ENCODE measurements at places on chromosomes 13 and 19.

DNA sequence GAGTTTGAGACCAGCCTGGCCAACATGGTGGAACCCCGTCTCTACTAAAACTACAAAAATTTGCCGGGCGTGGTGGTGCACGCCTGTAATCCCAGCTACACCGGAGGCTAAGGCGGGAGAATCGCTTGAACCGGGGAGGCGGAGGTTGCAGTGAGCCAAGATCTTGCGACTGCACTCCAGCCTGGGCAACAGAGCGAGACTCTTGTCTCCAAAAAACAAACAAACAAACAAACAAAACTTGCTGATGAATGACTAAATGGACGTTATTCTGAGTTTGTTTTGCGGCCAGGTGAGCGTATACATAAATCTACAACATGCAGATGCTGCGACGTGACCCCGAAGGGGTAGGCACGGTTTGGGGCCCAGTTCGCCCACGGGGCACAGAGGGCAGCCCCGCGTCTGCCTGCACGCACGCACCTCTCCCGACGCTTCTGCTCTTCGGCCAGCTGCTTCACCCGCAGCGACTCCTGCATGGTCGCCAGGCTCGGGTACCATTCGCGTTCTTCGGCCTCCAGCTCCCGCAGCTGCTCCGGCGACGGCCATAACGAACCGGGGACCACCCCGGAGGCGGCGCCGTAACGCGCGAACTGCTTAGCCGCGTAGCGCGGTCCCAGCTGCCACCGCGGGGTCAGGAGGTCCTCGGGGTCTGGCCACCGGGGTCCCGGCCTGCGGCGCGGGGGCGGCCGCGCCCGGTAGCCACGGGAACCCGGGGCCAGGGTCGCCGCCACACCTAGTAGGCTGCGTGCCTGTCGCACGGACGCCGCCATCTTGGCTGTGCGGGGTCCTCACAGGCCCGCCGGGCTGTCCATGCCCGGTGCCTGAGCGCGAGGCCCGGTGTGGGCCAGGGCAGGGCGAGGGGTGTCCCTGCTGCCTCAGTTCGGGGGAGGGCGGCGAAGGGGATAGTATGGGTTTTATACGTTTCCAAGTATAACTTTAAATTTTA lies at the start of gene GADD45GIP1:
GADD45GIP1 (minus strand) TSS at position 778 of the 943 bp plus-strand sequence; CDS start at position 767, 11 bp downstream.
- DNase-seq = no peak

- DNase-seq = no peak
Measured at GRCh38 chr13:26872525-26873385, 112.2 kb upstream of the GPR12 start.

GRCh38 chr19:49678985-49679770 lies 2.1 kb downstream of the PRMT1 start:
- DNase-seq = no peak

- no peak for DNase-seq
Measured at GRCh38 chr13:30126903-30127428, 180.4 kb downstream of the KATNAL1 start.

- no peak for DNase-seq
Measured at GRCh38 chr13:92303428-92303827, 905.0 kb downstream of the GPC5 start.

- DNase-seq = no peak
Measured at GRCh38 chr19:3046698-3047495, 15.4 kb downstream of the TLE5 start.

- DNase-seq = no peak
Measured at GRCh38 chr13:112721198-112722104, 31.6 kb downstream of the ATP11A start.

- DNase-seq = no peak
Measured at GRCh38 chr13:28442839-28443238, 52.1 kb downstream of the FLT1 start.

DNA sequence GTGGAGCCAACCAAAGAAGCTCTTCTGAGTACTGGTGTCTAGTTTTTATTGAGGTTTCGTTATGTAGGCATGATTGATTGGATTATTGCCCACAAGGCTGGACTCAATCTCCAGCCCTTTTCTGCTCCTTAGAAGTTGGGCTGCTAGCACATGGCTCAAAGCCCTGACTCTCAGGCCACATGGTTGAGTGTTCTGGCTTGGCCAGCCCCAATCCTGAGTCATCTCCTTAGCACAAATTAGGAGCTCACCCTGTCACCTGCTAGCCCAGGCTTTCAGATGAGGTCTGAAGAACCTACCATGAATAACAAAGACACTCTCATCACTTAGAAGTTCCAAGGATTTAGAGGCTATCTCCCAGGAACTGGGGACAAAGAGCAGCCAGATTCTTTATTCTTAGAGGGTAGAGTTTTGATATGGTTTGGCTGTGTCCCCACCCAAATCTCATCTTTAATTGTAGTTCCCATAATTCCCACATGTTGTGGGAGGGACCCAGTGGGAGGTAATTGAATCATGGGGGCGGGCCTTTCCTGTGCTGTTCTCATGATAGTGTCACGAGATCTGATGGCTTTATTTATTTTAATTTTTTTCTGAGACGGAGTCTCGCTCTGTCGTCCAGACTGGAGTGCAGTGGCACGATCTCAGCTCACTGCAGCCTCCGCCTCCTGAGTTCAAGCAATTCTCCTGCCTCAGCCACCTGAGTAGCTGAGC lies 11.3 kb downstream of the DPY19L3 start:
- DNase-seq = no peak

DNA sequence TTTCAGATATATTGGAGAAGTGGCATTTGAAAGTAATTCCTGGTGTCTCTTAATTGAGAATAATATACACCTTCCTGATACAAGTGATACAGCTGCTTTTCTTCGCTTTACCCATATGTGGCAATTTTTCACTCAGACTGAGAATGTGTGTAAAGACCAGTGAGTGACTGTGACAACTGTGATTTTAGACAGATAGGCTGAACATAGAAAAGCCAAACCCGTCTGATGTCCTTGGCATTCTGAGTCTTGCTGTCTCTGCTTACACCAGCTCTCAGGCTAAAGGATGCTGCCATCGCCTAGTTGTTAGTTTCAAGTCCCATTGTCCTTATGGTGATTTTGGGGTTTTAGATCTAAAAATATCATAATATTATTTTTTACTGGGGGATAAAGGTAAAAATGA lies 492.6 kb downstream of the RFC3 start:
- no peak for DNase-seq

- no peak for DNase-seq
Measured at GRCh38 chr19:35332817-35333216, 3.8 kb downstream of the CD22 start.

DNA sequence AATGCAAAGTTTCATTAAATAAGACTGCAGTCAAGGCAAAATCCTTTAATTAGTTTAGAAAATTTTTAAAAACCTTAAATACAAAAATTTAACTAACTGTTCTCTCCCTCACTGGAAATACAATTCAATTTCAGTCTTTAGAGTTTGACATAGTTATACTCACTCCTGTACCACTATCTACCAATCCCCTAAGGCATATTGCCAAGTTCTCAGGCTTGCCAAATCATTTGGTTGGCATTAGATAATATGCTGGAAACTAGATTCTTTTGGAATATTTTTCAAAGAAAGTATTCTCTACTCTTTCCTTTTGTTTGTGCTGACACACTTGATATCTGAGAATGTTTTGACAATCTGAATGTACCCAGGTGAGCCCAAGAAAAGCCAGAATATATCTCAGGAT lies 77.2 kb downstream of the TSC22D1 start:
- no peak for DNase-seq

DNA sequence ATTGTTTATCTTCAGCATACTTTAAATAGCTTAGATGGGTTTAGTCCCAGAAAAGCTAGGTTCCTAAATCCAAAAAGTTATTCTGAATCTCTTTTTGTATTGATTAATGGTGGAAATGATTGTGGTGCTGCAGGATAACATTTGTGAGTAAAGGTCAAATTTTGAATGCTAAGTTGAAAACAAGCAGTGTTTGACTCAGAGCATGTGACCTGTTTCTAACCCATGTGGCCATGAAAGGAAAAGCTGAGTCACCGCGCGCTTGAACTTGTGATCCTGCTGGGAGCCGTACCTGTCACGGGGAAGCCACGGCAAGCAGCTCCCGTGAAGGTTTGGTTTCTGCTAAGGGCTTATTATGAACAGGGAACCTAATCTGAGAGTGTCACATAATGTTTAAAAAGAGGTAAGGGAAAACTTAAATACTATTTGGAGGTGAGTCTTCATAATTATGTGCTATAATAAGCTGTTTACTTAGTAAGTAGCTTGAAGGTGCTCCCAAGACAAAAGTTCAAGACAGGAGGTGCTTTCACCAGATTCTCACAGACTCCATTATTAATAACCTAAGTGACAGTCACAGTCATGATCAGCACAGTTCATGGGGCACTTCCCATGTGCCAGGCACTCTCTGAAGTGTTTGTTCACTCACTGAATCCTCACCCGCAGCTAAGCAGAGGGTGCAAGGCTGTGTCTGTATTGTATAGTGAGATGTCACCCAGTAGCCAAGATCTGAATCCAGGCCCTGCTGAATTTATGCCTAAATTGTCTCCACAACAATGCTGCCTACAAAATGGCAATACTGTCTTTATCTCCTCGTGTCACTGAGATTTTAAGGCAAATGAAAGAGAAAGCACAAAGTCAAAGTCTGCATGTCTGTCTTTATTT lies 286.5 kb downstream of the MYO16 start:
- no peak for DNase-seq

GRCh38 chr19:7006135-7006704 lies 15.0 kb downstream of the MBD3L2B start:
- DNase-seq = no peak

- DNase-seq = no peak
Measured at GRCh38 chr13:44471686-44472085, 98.1 kb downstream of the SERP2 start.

DNA sequence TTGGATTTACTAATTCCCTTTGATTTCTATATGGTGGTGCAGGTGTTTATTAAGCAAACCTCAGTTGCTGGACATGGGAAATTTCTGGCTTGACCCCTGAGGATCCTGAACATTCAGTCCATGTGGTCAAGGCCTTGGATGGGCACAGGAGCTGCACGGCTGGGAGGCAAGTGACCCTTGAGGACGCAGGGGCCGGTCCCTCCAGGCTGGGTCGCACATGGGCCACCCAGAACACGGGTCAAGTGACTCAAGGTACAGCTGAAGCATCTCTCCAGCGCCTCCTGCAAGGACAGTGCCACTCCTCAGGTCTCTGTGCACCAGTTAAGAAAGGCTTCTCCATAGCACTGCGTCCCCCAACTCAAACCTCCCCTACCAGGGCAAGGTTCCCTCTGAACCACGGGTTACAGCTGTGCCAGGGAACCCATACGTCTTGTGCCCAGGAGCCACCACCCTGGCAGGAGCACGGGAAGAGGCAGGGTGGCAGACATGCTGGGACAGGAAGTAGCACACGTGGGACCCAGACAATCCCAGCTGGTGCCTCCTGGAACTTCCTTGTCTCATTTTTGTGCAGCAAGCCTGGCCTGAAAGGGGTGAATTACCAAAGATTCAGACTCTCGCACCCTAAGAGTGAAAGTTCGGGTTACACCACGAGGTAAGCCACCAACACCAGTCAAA lies 93.1 kb downstream of the SPACA7 start:
- DNase-seq = no peak

DNA sequence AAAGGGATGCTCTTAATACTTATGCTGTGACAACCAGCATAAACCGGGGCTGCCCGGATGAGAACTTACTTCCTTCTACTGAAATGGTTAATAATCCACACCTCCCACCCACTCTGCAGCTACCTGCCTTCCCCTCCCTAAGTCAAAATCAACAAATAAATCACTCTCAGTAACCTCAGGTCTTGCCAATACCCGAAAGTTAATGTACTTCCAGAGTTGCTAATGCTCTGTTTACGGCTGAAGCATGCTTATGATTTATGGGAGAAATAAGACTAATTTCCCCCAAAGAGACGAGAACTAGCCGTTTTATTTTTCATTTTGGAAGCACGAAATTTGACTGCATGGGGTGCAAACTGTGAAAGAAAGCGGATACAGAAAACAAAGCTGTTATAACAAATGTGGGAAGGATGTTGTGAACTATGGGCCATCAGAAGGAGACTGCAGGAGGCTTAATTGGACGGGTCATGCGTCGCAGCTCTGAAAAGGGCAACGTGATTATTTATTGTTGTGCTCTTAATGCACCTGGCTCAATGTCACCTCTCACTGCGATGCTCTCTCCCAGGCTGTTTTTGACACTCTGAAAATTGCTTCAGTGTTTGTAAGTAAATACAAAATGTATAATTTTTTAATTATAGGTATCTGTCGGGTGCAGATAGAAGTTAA lies 114.0 kb upstream of the SLC7A1 start:
- DNase-seq = no peak

- DNase-seq = no peak
Measured at GRCh38 chr13:109897988-109898624, 111.7 kb upstream of the IRS2 start.

DNA sequence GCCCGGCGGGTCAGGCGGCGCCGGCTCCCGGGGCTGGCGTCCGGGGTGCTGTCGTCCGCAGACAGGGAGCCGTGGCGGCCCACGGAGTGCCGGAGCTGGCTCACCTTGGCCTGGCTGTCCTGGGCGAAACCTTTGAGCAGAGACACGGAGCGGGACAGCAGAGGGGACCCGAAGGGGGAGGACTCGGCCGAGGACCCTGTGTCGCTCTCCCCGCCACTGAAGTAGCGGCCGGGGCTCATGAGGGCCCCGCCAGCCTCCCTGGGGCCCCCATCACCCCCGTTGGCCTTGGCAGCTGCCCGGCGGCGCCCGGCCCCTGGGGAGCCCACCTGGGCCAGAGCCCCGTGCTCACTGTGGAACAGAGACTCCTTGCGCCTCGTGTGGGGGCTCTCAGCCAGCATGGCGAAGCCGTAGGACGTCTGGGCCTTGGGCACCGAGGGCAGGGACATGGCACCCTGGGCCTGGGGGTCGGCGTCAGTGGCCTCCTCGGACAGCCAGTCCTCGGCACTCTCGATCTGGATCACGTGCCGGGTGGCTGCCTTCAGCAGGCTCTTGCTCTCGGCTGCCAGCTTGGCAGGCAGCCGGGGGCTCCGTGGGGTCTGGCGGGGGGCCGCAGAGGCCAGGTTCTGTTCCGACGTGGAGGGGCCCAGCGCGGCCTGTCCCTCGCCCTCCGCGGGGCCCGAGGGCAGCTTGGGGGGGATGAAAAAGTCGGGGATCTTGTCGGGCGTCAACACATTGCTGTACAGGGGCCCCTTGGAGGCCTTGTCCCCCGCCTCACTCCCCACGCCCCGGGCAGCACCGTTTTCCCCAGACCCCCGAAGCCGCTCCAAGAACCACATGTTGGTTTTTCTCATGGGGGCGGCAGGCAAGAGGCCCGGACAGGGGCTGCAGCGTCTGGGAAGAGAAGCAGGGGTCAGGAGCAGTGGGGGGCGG lies 1.2 kb downstream of the C2CD4C start:
- no peak for DNase-seq
